ENCODE measurements at places on chromosomes 5 and 9.
A peak's percentile ranks its signal among the peaks of the same experiment; 100 is the strongest.

- DNase-seq = no peak
Measured at GRCh38 chr9:96068511-96068910, 193.0 kb downstream of the ERCC6L2 start.

- no peak for DNase-seq
Measured at GRCh38 chr5:117812861-117813260, 1175.5 kb downstream of the DTWD2 start.

GRCh38 chr5:127612441-127613141 lies 36.3 kb upstream of the CTXN3 start:
- no peak for DNase-seq

DNA sequence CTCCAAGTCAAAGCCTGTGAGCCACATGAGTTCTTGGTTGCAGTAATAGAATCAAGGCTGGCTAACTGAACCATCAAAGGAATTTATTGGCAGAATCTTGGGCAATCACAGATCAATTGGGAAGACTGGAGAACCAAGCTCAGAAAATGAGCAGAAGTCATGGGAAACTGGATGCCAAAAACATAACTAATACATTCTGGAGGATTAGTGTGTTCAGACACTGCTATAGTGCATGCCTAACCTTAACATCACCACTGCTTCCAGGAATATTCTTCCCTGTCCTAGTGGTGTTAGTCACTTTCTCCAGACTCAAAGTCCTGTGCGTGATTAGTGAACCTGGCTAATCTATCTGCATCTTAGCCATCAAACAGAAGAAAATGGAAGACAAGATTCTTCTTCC lies 843.7 kb downstream of the EFNA5 start:
- no peak for DNase-seq

DNA sequence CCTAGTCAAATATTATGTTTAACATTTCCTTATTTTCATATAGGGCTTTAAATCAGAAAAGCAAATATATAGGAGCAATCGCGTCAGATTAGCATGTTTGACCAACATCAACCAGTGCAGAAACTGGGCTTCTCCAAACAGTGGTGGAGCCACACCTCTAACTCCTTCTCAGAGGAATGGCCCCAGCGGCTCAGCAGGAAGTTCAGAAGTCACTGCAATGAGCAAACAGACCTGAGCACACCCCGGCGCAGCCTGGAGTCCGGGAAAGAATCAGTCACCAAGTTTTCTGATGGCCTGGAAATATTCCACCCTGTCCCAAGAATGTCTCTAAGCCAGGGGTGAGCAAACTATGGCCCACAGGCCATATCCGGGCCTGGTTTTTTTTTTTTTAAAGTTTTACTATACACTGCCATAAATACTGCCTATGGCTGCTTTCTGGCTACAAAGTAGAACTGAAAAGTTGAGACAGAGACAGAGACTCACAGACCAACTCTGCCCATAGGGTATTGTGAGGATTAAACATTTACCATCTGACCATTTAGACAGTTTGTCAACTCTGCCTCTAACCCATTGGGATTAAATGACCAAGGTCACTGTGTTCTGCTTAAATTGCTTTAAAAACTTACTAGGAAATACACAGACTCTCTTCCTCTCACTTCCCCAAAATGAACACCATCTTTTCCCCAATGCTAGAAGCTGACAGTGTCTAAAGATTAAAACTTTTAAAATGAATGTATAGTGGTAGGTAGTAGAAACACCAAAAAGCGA lies 5.4 kb downstream of the GOLM1 start:
- peak; percentile 77 for DNase-seq

DNA sequence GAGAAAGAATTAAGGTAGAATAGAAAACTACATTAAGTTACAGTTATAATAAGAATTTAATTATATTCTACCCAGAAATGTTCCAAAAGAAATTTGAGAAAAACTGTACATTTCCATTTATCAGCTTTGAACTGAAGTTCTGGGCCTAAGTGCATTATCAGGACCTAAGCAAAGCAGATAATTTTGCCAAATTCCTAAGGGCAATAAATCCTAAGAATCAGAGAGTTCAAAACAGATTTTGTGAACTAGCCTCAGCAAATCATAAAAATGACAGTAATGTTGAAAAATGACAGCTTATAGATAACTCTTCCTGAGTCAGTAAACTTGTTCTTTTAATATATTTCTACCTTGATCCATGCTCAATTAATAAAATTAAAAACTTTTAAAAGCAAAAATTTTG lies 662.1 kb upstream of the CDH9 start:
- no peak for DNase-seq

DNA sequence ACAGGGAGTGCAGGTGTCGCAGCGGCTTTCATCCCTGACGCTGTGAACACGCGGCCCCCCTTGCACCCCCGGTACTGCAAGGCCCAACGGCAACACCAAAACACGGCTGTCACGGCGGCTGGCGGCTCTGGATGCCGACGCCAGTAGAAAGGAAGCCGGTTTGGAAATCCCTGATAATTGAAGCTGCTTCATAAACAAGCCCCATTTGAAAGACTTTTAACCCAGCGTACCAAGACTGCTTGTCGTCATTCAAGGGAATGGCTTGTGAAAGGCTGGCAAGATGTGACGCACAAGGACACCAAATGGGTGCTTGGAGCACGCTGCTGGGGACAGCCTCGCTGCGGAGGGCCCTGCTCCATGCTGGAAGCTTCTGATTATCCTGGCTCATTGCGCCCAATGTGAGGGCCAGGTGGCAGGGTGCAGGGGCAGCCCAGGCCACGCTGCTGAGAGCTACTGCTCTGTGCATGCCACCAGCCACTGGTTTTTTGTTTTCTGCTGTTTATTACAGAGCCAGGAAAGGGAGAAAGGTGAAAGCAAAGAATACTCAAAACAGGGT lies 63.1 kb downstream of the GTF3C4 start:
- DNase-seq = no peak

- DNase-seq = no peak
Measured at GRCh38 chr9:81680006-81680405, 9.3 kb downstream of the TLE1 start.

- peak; percentile 50 for DNase-seq
Measured at GRCh38 chr5:55232985-55233928, at the start of gene CCNO. CCNO (minus strand) TSS chr5:55233608; CDS start chr5:55233523, 85 bp downstream.

- no peak for DNase-seq
Measured at GRCh38 chr5:135234242-135234641, 164.8 kb downstream of the MACROH2A1 start.

DNA sequence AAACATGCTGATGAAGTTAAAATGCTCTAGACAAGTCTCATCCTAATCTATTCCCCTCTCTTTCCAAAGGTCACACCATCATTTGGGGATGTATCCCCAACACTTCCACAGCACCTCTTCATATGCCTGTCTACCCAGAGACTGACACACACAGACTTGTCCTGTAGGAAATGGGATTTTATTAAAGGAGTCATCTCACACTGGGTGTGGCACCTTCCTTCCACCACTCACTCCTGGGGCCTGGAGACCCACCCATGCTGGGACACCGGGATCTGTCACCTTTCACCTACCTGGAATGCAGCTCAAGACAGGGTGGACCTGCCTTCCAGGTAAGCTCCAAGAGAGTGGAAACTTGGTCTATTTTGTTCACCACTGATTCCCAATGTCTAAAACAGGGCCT lies 99.4 kb upstream of the HAND1 start:
- DNase-seq = no peak

GRCh38 chr5:122656160-122656559 lies 118.7 kb upstream of the SNX2 start:
- DNase-seq = no peak

DNA sequence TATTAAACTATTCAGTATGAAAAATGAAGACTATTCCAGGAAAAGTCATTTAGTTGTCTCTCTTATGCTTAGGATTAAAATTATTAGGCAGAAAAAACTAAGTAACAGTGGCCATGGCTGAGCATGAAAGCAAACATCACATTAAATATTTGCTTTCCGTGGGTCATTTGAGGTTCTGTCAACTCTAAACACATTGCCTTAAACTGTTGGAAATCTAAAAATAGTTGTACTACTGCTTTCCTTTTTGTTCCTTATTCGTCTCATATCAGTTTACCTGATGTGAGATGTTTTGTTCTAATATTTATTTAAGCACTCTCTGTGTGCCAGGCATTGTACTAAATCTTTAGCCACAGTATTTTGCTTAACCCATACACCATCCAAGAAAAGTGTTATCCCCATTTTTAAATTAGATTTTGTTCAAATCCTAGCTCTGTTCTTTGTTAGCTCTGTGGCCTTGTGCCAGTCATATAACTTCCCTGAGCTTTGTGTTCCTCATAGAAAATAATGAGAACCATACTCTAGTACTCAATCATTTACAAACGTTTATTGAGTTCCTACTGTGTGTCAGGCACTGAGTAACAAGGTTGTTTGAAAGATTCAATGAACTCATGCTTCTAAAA lies 18.7 kb upstream of the ZNF608 start:
- no peak for DNase-seq

GRCh38 chr9:136629879-136630661 lies 32.6 kb upstream of the EGFL7 start:
- peak; percentile 47 for DNase-seq

- no peak for DNase-seq
Measured at GRCh38 chr9:20441711-20442423, 180.4 kb downstream of the MLLT3 start.

DNA sequence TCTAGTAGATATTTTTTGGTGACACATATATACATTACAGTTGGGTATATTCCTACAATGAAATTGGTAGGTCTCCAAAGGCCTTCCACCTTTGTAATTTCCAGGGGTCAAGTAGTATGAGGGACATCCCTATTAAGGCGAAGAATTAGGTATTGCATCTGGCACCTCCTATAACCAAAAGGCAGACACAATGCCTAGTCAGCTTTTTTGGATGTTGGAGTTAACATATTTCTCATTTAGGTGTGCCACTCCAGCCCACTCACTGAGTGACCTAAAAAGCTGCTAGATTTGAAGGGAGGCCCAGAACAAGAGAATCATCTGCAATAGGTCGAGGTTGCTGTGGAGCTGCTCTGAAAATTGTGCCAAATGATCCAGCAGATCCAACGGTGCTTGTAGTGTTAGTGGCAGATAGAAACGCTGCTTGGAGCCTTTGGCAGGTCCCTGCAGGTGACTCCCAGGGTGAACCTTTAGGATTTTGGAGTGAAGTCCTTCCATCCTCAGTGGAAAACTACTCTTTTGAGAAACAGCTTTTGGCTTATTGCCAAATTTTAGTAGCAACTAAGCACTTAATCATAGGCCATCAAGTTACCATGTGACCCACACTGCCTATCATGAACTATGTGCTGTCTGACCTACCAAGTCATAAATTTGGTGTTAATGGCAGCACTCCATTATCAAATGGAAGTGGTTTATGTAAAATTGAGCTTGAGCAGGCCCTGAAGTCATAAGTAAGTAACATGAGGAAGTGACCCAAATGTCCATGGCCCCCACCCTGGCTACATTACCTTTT lies 15.7 kb upstream of the FNIP1 start:
- no peak for DNase-seq

All from kidney capillary endothelial cell (primary cell).